ENCODE measurements at places on chromosomes 4 and X.

GRCh38 chr4:184856277-184856609 is 30.5 kb upstream of the ACSL1 start:
- DNase-seq: no peak

- DNase-seq: peak; percentile 11
These were observed 562.2 kb downstream of the ZIC3 start for GRCh38 chrX:138128027-138128671.

DNA sequence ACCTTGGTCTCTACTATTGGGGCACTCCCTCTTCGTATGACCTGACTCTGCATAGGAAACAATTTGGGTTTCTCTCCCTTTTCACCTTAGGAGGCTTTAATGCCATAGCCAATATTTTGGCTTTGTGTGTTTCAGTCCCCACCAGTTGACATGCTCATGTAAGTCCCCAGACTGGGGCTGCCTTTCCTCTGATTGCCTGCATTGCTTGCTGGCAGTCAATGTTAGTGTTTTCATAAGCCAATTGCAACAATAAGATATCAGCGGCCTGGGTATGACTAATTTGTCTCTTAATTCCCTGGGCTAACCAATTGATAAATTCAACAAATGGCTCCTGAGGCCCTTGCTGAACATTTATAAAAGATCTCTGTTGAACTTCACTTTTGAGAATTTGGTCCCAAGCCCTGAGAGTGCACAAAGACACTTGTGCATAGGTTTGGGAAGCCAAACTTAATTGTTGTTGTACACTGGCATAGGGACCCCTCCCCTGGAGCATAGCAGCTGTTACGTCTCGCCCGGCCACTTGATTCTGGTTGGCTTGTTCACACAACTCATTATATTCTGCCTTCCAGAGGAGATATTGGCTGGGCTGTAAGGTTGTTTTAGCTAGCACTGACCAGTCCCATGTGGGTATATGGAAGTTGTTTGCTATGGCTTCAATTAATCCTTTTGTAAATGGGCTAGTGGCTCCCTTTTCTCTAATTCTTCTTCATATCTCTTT is 206.2 kb downstream of the PABPC4L start:
- no peak for DNase-seq

DNA sequence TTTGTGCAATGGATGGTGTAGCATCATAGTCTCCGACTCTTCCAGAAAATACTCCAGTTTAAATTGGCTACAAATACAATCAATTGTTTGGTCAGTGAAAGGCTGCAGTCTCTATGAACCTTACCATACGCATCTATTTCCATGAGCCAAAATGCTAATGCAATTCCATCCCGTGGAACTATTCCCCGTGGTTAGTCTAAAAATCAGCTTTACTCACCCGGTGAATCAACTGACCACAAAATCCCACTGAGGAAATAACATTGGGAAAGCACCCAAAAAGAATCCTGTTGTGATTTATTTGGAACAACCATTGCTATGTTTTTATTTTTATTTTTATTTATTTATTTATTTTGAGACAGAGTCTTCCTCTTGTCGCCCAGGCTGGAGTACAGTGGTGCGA is 87.1 kb downstream of the DHX15 start:
- DNase-seq: no peak

GRCh38 chr4:154660052-154660451 is 47.6 kb upstream of the FGG start:
- no peak for DNase-seq

DNA sequence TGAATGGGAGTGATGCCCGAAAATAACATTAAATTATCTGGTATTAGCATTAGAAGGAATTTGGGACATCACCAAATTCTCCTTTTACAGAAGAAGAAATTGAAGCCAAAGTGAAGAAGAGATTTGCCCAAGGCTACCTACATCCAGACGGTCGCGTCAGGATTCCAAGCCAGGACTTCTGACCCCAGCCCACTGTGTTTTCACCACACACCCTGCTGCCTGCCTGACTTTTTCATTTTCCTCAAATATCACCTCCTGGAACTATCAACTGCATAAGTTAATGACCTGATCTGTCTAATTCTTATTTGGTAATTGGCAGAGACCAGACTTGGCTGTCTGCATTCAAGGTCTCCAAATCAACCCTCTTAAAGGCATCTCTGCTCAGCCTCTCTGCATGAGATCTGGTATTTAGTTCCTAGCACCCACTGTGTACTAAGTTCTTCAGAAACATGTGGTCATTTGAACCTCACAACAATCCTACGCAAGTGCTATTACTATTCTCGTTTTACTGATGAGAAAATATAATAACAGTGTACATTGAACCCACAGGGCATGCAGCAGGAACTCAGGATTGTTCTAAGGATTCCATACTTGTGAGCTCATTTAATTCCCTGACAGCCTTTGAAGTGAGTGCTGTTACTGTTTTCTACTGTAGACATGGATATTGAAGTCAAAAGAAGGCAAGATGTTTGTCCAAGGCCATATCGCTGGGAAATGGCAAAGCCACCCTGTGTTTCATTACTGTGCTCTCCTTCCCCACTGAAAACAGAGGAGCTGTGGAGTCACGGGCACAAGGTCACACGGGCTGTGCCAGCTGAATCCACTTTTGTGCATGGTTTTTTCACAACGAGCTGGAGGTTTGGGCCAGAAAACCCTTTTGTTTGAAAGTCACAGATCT is 195.2 kb upstream of the C1QTNF7 start:
- DNase-seq: no peak

- no peak for DNase-seq
These were observed 94.7 kb upstream of the PUDP start for GRCh38 chrX:7242613-7243012.

GRCh38 chrX:44568196-44568595 is 25.5 kb upstream of the FUNDC1 start:
- no peak for DNase-seq

- no peak for DNase-seq
These were observed 49.9 kb downstream of the FAM114A1 start for GRCh38 chr4:38917481-38918025.

- DNase-seq: no peak
These were observed 1.1 kb upstream of the AP1S2 start for GRCh38 chrX:15855568-15856221.

DNA sequence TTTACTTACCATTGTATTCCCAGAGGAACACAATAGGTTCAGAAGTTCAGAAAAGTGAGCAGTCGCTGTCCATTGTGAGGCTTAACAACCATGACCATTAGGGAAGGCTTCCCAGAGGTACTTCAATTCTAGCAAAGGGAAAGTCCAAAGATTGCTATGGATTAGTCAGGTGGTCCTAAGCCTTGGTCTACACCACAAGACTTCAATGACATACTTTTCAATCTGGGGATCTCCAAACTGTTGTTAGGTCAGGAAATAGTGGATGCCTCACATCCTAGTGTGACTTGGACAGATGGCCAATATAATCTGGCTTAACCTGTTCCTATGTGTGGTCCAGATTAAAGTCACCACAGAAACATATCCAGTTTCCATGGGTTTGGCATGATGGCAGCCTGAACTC is 118.0 kb downstream of the SPCS3 start:
- DNase-seq: no peak

- peak; percentile 11 for DNase-seq
These were observed 58.6 kb upstream of the TLL1 start for GRCh38 chr4:165814256-165815020.

- no peak for DNase-seq
These were observed 1069.5 kb downstream of the DMD start for GRCh38 chrX:32141841-32142240.

DNA sequence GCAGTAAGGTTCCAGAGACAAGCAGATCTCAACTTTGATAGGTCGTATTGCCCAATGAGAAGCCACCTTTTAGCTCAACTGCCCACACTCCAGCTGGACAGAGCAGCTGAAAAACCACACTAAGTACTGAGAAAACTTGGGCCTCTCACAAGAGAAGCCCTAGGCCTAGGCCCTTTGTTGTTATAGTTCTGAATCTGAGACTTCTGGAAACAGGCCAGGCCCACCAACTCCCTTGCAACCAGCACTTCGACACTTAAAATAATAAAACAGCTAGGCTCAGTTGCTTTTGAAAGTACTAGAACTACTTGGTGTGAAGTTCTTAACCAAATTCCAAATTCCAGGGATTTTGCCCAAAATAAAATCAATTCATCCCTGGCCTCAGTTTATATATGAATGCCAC is 13.5 kb upstream of the RTL5 start:
- DNase-seq: no peak

DNA sequence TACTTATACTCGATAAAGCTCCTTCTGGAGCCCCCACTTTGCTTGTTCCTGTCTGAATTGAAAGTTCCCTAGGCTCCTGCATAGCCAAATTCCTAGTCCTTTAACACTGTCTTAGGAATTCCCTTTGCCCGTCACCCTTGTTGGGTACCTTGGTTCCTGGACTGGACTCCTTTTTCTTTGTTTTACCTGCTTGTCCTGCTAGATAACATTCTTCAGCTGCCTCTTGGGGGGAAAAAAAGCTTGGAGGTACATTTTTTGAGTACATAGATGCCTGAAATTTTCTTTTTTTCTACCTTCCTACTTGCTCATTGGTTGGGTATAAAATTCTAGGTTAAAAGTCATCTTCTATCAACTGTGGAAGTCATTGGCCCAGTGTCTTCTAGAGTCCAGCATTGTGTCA is 154.8 kb upstream of the RAPGEF2 start:
- DNase-seq: no peak

DNA sequence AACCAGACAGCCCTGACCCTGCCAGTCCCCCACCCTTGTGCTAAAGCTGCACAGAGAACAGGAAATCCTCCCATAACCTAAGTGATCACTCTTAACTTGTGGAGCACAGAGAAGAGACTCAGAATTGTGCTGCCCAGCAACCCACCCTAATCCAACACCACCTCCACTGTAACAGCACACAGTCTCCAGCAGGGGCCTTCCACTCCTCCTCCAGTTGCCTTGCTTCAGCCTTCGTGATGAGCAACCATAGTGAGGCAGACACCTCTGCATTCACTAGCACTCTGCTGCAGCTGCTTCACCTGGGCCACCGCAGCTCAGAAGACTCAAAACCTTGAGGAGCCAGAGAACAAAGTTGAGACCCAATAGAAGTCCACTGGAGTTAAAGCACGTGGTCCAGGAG is 7.9 kb upstream of the UGT2B4 start:
- DNase-seq: no peak

DNA sequence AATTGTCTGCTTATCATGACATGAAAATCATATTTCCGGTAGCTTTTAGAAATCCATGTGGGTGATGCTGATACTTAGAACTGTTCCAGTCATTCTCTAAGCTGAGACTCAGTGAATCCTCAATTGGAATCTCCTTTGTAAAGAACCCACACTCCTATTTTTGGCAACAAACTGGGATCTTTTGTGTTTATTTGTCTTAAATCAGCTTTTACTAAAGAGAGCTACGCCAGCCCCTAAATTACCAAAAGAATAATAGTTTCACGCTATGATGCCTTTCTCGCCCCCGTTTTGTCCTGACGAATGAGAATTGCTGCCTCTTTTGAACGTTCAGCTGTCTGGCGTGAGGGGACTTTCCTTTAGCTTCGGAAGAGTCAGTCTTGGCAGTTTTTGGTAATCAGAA is 195.9 kb downstream of the SHOX start:
- no peak for DNase-seq

DNA sequence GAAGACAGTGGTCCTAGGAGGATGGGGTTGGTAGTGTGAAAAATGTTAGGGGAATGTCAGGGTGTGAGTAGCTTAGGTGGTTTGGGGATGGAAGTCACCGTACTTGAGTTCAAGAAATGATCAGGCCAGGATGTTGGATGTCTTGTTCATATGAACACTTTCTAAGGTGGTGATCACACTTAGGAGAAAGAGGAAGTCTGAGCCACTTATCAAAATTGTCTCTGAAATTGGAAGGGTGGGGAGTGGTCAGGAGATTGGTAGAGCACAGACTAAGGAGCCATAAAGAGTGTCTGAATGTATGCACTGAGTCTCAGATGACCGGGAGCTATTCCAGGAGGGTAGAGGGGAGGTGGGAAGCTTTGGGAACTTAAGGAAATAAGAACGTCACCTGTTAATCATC is 17.3 kb downstream of the CMC4 start:
- DNase-seq: no peak

- no peak for DNase-seq
These were observed 60.3 kb upstream of the DDX3X start for GRCh38 chrX:41273638-41274037.

DNA sequence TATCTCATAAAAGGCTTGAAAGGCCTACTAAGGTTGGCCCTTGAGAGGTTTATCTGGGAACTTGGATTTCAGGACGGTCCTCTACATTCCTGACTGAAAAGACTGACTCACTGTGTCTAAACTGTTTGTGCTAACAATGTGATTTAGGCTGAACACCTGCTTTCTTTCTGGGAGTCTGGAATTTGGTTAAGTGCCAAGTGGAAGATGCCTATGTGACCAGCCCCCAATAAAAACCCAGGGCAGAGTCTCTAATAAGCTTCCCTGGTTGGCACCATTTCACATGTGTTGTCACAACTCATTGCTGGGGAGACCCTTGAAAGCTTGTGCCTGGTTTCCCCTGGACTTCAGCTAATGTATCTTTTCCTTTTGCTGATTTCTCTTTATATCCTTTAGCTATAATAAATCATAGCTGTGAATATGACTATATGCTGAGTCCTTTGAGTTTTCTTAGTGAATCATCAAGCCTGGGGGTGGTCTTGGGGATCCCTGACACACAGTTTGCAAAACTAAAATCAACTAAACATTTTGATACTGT is 55.1 kb downstream of the GPR82 start:
- DNase-seq: peak; percentile 76

DNA sequence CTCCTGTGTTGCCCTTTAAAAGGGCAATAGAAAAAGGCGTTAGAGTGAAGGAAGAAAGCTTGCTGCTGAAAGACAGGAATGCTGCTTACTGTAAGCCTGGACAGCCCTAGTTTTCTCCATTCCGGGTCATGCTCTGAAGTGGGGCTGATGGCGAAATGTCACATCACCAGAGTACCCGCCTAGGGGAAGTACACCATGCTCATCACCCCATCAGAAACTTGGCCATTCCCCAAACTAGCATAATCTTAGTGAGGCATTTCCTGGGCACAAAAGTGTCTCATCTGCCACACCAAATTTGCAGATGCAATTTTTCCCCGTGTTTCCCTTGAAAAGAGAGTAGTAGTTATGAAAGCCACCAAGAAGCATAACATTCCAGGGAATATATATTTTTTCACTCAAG is 47.8 kb upstream of the CAMK2D start:
- DNase-seq: no peak

GRCh38 chr4:141768954-141769353 is 132.6 kb downstream of the IL15 start:
- no peak for DNase-seq

DNA sequence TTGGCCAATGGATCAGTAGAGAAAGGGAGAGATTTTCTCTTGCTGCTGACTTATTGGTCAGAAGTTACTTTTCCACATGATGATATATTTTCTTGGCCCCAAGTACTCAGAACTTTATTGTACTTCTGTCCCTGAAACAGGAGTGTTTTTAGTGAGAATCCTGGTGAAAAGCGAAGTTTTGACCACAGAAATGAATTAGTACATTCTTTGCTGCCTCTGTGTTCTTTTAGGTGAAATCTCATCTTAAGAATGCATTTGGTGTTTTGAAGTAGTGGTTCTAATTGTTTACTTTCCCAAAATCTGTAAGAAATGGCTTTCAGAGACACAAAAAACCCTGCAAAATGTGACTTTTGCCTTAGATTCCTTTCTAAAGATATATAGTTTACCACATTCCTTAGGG is 240.4 kb downstream of the FRMPD4 start:
- DNase-seq: no peak
